ENCODE measurements at places on chromosomes 2 and 18.

GRCh38 chr2:139514951-139515350 lies 734.8 kb upstream of the NXPH2 start:
- DNase-seq: no peak

DNA sequence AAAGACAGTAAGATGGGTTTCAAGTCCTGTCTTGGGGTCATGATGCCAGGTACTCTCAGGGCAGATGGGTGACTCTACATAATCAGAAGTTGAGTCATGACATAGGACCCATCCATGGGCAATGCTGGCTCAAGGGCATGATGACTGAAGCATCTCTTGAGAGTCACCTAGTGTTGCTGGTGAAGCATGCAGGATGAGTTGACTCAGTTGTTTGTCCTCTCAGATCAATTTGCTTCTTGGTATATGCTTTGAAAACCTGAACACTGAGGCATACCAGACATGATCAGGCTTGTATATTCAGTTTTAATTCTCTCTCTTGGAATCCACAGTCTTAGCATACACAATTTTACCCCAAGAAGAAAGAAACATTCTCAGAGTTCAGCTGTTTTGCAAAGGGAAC lies 658.9 kb upstream of the NXPH2 start:
- no peak for DNase-seq

- no peak for DNase-seq
Measured at GRCh38 chr2:44851518-44851917, 90.0 kb upstream of the SIX3 start.

GRCh38 chr2:96537066-96537733 lies 648 bp downstream of the ARID5A start:
- peak; percentile 94 for DNase-seq

GRCh38 chr2:73034661-73035375 lies 36.7 kb downstream of the SFXN5 start:
- DNase-seq: no peak

GRCh38 chr18:1017227-1018058 lies 112.8 kb downstream of the ADCYAP1 start:
- no peak for DNase-seq

GRCh38 chr2:85410584-85411404 lies 628 bp upstream of the CAPG start:
- no peak for DNase-seq

- DNase-seq: no peak
Measured at GRCh38 chr2:16104949-16105668, 164.8 kb downstream of the MYCN start.

- DNase-seq: no peak
Measured at GRCh38 chr18:75230163-75231052, 19.8 kb downstream of the TSHZ1 start.

DNA sequence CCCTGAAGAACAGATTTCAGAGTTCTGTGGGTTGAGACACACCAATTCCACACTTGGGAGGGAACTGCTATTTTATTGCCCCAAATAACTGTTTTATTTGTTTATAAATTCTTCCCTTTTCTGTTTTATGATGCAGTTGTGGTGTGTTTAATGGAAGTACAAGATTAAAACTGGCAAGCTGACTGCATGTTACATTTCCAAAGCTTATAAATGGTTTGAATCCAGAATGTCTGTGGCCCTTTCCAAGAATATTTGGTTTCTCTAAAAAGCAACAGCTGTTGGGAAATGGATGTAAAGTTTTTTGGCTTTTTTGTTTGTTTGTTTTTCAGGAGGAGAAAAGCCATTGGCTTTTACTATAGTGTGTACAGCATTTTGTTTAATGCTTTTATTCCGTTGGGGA lies 234.5 kb downstream of the MTX2 start:
- no peak for DNase-seq

DNA sequence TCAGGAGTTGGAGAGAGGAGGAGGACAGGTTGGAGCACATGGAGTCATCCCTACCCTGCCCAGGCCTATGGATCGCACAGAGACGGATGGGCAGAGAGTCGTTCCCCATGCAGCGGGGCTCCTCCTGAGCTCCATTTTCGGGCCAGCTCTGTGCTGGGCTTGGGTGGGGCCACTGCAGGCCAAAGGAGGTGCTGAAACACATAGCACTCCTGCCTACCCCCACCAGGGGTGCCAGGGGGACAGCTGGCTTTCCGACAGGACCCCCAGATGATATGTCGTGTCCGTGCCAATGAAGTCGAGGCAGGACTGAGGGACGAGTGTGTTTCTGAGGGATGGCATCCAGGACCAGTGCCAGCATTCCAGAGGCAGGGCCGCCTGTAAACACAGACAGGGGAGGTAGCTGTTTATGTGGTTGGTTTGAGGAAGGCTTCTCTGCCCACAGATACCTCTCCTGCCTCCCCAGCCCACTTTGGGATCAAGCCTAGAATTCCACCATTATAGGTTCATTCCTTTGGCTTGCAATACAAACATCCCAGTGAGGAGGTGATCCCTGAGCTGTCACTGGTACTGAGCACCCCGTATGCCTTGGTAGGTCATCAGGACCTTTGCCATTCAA lies 116.6 kb downstream of the GLI2 start:
- no peak for DNase-seq

- DNase-seq: no peak
Measured at GRCh38 chr2:206642075-206643025, at the start of gene FAM237A. TSS of gene FAM237A (plus strand) at chr2:206642487. CDS start at chr2:206644237, 1,750 bp downstream.

DNA sequence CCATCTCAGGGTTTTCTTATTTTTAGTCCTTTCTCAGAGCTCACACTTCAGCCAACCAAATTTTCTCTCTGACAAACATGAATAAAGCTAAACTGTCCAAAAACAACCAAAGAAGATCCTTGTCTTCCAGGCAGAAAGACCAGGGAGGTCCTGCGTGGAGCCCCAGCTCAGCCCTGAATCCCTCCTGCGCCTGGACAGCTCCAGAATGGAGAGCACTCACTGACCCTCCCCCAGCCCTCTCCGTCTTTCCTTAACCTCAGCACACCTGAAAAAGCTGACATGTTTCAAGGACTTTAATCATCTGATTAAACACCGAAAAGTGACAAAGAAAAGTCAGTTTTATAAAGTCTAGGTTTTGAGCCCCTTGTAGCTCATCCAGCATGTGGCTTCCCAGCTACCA lies 22.9 kb upstream of the GNAL start:
- DNase-seq: no peak

GRCh38 chr18:31040686-31041270 lies 1.8 kb downstream of the DSC3 start:
- DNase-seq: no peak

DNA sequence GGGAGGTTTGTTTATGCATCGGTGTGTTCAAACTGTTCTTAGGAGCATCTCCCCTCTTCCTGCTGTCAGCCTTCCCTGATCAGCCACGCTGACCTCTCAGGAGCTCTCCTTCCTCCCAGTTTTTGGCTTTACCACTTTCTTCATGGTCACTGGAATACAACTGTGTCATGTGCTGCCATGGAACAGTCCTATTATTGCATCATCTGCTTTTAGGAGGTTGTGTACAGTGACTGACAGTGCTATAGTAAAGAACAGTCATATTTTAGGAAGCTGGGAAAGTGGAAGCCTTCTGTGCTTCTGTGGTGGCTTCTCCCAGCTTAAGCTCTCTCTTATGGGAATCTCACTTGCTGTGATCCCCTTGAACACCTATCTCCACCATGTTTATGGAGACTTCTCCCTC lies 165.5 kb downstream of the TPGS2 start:
- no peak for DNase-seq

GRCh38 chr2:41886145-41886664 lies 161.6 kb upstream of the PKDCC start:
- no peak for DNase-seq

DNA sequence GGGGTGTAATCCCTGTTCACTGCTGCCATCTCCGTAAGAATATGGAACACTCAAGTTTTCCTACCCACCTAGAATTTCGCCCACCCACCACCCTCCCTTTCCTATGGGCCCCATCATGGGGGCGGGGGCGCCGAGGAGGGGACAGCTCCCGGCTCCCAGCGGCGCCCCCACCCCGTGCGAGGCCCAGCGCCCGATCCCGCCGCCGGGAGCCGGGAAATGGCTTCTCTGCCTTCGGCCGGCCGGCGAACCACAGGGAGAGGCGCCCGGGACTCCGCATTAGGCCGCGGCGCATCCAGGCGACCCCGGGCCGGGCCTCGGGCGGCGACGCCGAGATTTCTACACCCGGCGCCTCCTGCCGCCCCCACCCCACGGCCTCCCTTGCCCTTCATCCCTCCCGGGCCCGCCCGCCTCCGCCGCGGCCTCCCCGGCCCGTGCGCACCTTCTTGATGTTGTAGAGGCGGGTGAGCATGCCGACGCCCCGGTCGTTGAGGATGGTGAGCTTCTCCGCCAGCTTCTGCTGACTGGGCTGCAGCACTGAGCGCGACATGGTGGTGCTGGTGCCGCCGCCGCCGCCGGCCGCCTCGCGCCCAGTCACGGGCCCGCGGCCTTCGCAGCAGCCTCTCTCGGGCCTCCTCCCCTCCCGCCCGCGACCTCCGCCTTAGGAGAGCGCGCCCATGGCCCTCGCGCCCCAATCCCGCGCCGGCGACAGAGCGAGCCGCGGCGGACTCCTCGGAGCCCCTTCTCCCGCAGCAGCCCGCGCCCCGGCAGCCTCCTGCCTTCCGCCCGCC lies 510 bp downstream of the NCKAP1 start:
- DNase-seq: no peak

DNA sequence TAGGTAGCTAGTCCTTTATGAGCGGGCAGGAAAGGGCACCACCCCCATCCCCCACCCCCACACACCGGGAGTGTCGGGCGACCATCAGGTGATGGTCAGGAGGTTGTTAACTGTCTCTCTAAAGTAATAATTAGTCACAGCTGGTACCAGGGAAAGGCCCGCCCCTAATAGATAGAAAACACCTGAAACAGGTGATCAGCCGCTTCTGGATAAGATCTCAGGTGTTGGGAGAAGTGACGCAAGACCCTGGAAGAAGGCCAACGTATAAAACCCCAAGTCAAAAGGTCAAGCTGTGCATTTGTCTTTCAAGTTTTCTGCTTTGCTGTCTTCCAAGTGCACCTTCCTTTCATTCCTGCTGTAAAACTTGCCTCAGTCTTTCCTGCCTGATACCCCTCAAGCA lies 59.6 kb upstream of the LINC00305 start:
- no peak for DNase-seq

GRCh38 chr2:240603081-240603835 lies 16.7 kb downstream of the CAPN10 start:
- DNase-seq: no peak

DNA sequence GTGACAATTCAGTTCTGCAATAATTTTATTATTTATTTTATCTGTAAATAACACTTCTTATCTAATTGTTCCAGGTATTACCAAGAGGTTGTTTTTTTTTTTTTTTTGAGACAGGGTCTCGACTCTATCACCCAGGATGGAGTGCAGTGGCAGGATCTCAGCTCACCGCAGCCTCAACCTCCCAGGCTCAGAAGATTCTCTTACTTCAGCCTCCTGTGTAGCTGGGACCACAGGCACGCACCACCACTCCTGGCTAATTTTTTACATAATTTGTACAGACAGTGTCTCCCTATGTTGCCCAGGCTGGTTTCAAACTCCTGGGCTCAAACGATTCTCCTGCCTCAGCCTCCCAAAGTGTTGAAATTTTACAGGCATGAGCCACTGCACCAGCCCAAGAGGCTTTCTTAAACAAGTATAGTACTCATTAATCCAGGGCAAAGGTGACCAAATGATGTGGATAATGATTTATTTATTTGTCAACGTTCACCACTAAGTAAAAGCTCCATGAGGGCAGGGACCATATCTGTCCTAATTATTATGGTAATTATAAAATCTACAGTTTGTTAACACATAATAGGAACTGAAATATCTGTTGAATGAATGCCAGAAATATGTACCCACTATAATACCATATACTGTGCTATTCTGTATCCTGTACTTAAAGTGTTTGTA lies 12.0 kb downstream of the STK17B start:
- DNase-seq: no peak

GRCh38 chr2:221228214-221228769 lies 343.8 kb downstream of the EPHA4 start:
- no peak for DNase-seq

DNA sequence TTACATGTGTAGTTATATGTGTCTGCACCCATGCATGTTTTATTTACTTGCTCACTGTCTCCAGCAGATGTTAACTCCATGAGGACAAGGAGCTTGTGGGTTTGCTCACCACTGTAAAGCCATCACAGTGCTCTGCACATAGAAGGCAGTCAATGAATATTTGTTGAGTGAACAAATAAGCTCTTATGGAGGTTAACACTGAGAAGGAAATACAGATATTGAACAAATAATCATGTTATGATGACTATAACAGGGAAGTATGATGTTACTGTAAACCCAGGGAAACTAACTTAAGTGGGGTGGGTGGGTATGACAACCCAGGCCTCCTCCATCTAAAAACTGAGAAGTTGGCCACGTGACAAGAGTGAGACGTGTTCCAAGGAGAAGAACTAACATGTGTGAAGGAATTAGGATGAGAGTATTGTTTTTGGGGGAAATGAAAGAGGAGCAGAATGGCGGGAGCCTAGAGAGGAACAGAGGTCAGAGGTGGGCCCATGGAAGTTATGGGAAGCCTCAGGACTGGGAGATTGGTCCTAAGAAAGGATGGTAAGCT lies 6.0 kb upstream of the FAM117B start:
- DNase-seq: no peak

GRCh38 chr2:60281730-60282129 lies 271.7 kb downstream of the BCL11A start:
- no peak for DNase-seq
